ENCODE measurements at places on chromosomes 7 and 10. TPM values are rescaled to one million over a fixed set of nuclear protein-coding genes. Genes with fewer than 3 reads are reported as not detected.

DNA sequence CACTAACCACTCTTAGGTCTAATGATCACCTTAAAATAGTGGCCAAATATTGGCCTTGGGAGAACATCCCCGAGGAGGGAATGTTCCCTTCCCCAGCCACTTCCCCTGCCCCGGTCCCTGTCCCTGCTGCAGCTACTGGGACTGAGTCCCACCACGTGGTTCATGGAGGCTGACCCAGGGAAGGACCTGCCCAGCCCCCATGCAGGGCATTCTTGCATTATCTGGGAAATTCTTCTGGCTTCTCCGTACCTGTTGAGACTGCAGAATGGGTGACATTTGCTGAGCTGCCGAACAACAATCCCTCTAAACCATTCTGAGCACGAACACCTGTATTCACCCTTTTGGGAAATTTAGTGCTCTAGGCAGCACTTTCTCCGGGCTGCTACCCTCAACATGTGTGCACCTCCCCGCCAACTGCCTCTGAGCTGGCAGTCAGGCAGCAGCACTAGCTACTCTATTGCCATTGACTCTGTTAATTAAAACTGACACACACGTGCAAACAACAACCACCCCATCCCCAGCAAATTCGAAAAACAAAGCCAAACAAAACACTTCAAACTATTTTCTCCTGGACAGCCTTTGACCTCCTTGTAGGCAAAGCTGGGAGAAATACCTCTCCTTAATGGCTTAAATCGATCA is 567.4 kb upstream of the MKI67 start:
- no peak for DNase-seq
- H3K27me3 ChIP-seq, result peaks cover 10% of the 10 kb centered on the region
- H3K4me1 ChIP-seq, result no peaks in the 10 kb centered on the region
- H3K4me3 ChIP-seq, result no peak overlapping the region
- no peak overlapping the region for H3K27ac ChIP-seq

DNA sequence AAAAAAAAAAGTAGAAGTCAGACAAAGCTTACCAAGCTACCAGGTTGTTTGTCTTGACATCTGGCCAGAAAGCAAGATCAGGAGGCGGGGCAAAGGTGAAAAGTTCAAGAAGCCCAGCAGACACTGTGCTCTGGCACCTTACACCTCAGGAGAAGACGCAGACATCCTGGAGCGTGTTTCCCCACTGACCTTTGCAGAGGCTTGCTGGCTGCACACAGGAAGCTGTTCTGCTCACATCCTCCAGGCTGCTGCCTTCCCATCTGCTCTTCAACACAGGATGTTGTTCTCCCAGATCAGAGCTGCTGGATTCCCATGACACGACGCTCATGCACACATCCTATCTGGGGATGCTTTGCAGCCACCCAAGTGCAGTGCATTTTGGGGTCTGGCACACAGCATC is 174.4 kb upstream of the KIAA1217 start:
- no peaks in the 10 kb centered on the region for H3K36me3 ChIP-seq
- peak; percentile 42 for DNase-seq
- no peaks in the 10 kb centered on the region for H3K4me1 ChIP-seq
- H3K4me3 ChIP-seq, result no peak overlapping the region
- H3K27ac ChIP-seq, result no peak overlapping the region

DNA sequence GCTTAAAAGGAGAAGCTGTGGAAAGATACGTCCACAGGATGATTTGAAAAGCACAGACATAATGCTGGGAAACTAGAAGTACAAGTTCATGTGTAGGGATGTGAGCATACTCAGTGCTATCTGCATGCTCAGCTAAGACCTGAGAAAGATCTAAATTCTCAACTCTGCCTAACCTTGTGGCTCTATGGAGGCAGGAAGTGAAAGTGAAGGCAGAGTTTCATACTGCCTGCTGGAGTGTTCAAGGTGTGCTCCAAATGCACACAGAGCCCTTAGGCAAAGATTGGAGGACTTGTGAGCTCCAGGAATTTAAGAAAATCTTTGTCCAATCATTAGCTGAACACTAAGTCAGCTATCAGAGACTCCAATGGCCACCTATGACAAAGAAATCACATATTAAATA is 190.9 kb downstream of the RNLS start:
- peaks cover 8% of the 10 kb centered on the region for H3K36me3 ChIP-seq
- no peaks in the 10 kb centered on the region for H3K4me1 ChIP-seq
- no peak for DNase-seq
- no peak overlapping the region for H3K27ac ChIP-seq

- no peaks in the 10 kb centered on the region for H3K36me3 ChIP-seq
- DNase-seq, result no peak
- H3K4me1 ChIP-seq, result no peaks in the 10 kb centered on the region
- H3K27ac ChIP-seq, result no peak overlapping the region
- H3K4me3 ChIP-seq, result no peak overlapping the region
Observed at GRCh38 chr7:131674131-131674530, 117.7 kb upstream of the PODXL start.

DNA sequence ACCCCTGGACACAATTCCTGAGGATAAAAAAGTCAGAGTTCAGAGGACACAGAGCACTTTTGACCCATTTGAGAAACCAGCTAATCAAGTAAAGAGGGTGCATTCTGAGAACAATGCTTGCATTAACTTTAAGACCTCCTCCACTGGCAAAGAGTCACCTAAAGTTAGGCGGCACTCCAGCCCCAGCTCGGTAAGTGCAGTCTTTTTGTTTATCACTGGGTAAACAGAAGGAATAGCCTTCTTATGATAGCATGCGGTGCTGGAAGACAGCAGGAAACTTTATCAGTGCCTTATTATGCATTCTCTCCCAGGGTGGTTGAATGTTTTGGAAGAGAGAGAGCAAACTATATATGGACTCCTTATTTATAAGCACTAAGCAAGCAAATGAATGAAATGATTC is 130.5 kb downstream of the CDK14 start:
- H3K36me3 ChIP-seq, result peaks cover 13% of the 10 kb centered on the region
- no peak overlapping the region for H3K4me3 ChIP-seq
- no peak for DNase-seq
- peak overlapping the region; percentile 46 for H3K27ac ChIP-seq
- no peaks in the 10 kb centered on the region for H3K27me3 ChIP-seq

- no peak for DNase-seq
- no peaks in the 10 kb centered on the region for H3K27me3 ChIP-seq
- H3K36me3 ChIP-seq, result peaks cover 2% of the 10 kb centered on the region
- H3K4me3 ChIP-seq, result no peak overlapping the region
- no peak overlapping the region for H3K27ac ChIP-seq
Observed at GRCh38 chr10:96641396-96642295, 54.8 kb upstream of the TM9SF3 start.

- peaks cover 2% of the 10 kb centered on the region for H3K36me3 ChIP-seq
- no peak for DNase-seq
- peaks cover 40% of the 10 kb centered on the region for H3K4me1 ChIP-seq
- H3K4me3 ChIP-seq, result no peak overlapping the region
Observed at GRCh38 chr10:132334631-132335188, 2.7 kb downstream of the LRRC27 start.

GRCh38 chr7:149202831-149203231 is 7.5 kb downstream of the ZNF282 start:
- no peak overlapping the region for H3K4me3 ChIP-seq
- DNase-seq, result no peak
- no peak overlapping the region for H3K27ac ChIP-seq
- H3K27me3 ChIP-seq, result no peaks in the 10 kb centered on the region
- H3K4me1 ChIP-seq, result peaks cover 17% of the 10 kb centered on the region

- no peaks in the 10 kb centered on the region for H3K27me3 ChIP-seq
- no peaks in the 10 kb centered on the region for H3K36me3 ChIP-seq
- H3K4me3 ChIP-seq, result peak overlapping the region; percentile 97
- peak overlapping the region; percentile 95 for H3K27ac ChIP-seq
- peaks cover 42% of the 10 kb centered on the region for H3K4me1 ChIP-seq
- no peak for DNase-seq
Observed at GRCh38 chr10:79069325-79070080, 737 bp downstream of the ZMIZ1 start.

DNA sequence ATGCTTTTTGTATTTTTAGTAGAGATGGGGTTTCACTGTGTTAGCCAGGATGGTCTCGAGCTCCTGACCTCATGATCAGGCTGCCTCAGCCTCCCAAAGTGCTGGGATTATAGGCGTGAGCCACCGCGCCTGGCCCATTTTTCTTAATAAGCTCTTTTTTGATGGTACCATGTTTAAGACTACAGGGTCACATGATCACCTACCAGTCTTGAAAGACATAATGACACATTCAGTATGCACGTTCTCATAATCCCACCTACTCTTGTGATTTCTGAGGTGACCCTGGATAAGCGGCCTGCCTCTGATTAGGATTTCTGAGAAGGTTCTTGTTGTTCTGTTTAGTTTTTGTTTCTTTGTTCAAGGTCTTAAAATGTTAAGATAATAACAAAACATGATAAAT is 43.7 kb upstream of the PLXNA4 start:
- H3K36me3 ChIP-seq, result no peaks in the 10 kb centered on the region
- DNase-seq, result no peak
- no peak overlapping the region for H3K4me3 ChIP-seq
- peaks cover 17% of the 10 kb centered on the region for H3K4me1 ChIP-seq
- peak overlapping the region; percentile 93 for H3K27ac ChIP-seq

GRCh38 chr10:103917302-103918052 is 507 bp downstream of the STN1 start:
- H3K4me3 ChIP-seq, result peak overlapping the region; percentile 92
- peak overlapping the region; percentile 97 for H3K27ac ChIP-seq
- H3K36me3 ChIP-seq, result no peaks in the 10 kb centered on the region
- peaks cover 35% of the 10 kb centered on the region for H3K4me1 ChIP-seq
- H3K27me3 ChIP-seq, result no peaks in the 10 kb centered on the region

- no peaks in the 10 kb centered on the region for H3K27me3 ChIP-seq
- H3K4me1 ChIP-seq, result no peaks in the 10 kb centered on the region
- DNase-seq, result no peak
- peaks cover 5% of the 10 kb centered on the region for H3K36me3 ChIP-seq
- H3K4me3 ChIP-seq, result no peak overlapping the region
Observed at GRCh38 chr10:3982746-3983442, 197.9 kb upstream of the KLF6 start.

- H3K36me3 ChIP-seq, result no peaks in the 10 kb centered on the region
- peak overlapping the region; percentile 78 for H3K27ac ChIP-seq
- peaks cover 16% of the 10 kb centered on the region for H3K4me1 ChIP-seq
Observed at GRCh38 chr10:51894771-51895578, 195.6 kb upstream of the CSTF2T start.

DNA sequence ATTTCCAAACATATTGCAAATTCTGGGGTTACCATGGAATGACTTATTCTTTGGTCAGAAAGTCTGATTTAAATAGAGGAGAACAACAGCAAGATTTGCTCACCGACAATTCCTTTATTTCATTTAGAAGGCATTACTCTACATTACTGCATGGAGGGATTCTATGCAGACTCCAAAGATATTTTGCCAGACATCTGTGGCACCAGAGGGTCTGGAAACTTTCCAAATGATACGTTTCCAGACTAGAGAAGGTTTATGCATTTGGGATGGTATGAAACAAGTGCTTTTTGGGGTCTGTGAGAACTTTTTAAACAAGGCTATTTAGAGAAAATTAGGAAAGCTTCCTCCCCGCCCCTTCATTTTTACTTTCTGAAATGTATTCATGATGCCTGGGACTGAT is 125.3 kb downstream of the SAMD9 start:
- no peaks in the 10 kb centered on the region for H3K27me3 ChIP-seq
- no peak overlapping the region for H3K27ac ChIP-seq
- no peak for DNase-seq
- no peak overlapping the region for H3K4me3 ChIP-seq
- H3K4me1 ChIP-seq, result peaks cover 20% of the 10 kb centered on the region
- H3K36me3 ChIP-seq, result no peaks in the 10 kb centered on the region

ASAH2 gene
- total RNA-seq, result 2.7 TPM

SMKR1 gene
- total RNA-seq, result not detected

PKD1L1 gene
- total RNA-seq, result 0.23 TPM

HOGA1 gene
- not detected for total RNA-seq

CCDC136 gene
- 7.6 TPM for total RNA-seq

PDE6C gene
- total RNA-seq, result not detected

TEX36 gene
- not detected for total RNA-seq

IFIT1B gene
- not detected for total RNA-seq

MTURN gene
- total RNA-seq, result 15.7 TPM

KLLN gene
- total RNA-seq, result 0.72 TPM

CYP3A7 gene
- not detected for total RNA-seq
